NCI-H82 (cell line): ENCODE measurements at places on chromosomes 2 and 18.

GRCh38 chr2:187586011-187586641, 31.9 kb upstream of the TFPI start:
- DNase-seq = no peak

DNA sequence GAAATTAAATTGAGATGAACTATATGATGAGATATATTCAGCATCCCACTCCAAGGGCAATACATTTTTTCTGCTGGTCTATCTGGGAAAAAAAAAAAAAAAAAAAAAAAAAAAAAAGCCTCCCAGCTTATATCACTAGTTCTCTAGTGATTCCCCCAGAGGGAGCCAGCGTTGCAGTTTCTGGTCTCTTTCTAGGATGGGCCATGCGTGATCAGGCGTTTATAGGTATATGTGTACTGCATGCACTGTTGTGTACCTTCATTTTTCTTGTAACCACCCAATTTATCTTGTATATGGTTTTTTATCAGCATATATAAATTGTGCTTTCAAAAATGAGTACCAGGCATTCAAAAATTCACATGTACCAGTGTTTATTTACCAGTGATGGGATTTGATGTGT, 35.1 kb downstream of the DCDC2C start:
- peak; percentile 84 for DNase-seq

DNA sequence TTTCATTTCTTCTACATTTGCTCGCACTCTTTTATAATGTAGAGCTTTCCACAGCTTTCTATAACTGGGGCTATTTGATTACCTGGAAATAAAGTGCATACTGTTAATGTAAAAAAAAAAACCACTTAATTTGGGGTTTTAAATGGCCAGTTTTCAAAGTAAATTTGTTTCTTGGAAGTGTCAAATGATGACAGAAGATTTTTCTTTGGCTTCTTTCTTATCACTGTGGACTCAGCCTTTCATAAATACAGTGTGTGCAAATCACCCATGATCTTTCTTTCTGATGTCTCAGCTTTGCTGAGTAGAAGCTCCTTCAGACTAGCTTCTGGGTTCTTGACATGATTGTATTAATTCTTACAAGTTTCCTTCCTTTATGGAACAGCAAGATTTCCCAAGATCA, 525.6 kb downstream of the PARD3B start:
- DNase-seq = no peak

GRCh38 chr2:54638774-54639187, 84.7 kb upstream of the EML6 start:
- peak; percentile 93 for DNase-seq

- DNase-seq = peak; percentile 82
Measured at GRCh38 chr18:33440060-33441043, at the start of gene CCDC178. Gene CCDC178, minus strand, starts transcription at chr18:33440721. Its CDS starts 28,633 bp downstream, at chr18:33412088.

DNA sequence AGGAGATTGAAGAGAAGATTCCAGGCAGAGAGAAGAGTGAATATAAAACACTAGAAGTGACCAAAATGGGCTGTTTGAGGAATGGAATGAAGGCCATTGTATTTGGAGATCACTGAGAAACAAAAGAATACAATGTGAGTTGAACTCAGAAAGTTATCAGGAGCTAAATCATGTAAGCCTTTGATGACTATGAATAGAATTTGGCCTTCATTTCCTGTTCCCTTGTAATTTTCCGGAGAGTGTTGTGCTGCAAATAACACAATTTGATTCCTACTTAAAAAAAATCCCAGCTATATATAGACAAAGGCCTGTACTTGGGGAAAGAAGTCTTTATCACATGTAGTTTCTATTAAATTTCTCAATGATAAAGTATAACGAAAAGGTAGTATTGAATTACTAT, 33.7 kb upstream of the KYNU start:
- no peak for DNase-seq

DNA sequence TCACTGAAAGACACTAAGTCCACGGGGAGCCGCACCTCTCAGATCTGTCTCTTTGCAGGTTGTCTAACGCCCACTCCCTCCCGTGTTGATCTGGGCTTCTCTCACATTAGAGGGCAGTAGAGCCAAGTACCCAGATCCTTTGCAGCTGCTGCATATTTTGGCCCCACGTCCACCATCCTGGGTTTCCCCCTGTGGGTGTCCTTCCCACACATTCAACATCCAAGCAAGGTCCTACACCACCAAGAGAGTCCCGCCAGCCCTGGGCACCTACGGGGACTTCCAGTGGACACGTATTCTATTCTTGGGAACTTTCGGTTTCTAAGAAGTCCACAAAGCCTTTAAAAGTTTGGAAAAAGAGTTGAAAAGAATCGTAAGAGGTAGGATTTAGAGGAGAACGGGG, 116.6 kb downstream of the ATL2 start:
- DNase-seq = no peak

DNA sequence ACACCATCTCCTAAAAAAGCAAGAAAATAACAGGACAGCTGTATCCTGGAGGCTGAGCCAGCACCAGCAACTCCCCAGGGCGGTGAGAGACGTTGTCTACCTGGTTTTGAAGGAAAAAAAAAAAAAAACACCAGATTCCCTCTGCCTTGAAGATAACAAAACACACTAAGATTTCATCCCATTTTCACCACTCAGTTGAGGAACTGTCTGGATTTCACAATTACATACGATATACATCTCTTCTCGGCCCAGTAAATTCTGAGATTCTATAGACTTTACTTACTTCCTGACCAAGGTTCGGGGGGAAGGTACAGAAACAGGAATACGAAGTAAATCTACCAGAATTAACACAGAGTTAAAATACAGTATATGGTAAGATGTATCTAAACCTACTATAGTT, 8.5 kb downstream of the ZNF516 start:
- no peak for DNase-seq

DNA sequence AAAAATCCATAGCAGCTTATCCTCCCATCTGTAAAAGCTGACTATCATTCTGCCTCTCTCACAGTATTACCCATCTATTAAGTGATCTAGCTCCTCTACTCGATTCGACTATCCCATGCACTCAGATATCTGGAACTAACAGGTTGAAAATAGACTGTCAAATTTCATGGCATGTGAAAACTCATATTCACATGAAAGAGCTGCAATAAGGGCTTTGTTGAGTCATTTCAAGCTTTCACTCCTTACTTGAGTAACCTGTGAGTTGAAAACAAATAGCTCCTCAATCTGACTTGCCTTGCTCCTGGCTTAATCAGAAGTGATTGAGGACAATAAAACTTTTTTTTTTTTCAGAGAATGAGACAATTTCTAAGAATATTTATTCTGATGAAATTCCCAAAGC, 192.4 kb upstream of the ERBB4 start:
- DNase-seq = no peak

DNA sequence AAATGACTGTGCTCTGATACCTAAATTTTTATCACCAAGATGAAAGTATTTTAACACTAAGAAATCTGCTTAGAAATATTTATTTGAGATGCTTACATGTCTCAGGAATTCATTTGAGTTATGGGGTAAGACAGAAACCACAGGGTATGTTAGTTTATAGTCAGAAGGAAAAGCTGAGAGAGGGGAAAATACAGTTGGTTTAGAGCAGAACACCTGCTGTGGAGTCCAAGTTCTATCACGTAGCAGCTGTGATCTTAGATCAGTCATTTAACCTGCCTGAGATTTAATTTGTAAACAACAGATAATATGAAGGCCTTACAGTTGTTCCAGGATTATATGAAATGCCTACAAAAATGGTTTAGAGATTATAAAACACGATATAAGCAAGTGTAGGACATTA, 29.0 kb downstream of the PDE6D start:
- DNase-seq = no peak

- no peak for DNase-seq
Measured at GRCh38 chr2:8115456-8115855, 566.4 kb upstream of the ID2 start.

GRCh38 chr2:86107031-86107430, 996 bp downstream of the PTCD3 start:
- no peak for DNase-seq

DNA sequence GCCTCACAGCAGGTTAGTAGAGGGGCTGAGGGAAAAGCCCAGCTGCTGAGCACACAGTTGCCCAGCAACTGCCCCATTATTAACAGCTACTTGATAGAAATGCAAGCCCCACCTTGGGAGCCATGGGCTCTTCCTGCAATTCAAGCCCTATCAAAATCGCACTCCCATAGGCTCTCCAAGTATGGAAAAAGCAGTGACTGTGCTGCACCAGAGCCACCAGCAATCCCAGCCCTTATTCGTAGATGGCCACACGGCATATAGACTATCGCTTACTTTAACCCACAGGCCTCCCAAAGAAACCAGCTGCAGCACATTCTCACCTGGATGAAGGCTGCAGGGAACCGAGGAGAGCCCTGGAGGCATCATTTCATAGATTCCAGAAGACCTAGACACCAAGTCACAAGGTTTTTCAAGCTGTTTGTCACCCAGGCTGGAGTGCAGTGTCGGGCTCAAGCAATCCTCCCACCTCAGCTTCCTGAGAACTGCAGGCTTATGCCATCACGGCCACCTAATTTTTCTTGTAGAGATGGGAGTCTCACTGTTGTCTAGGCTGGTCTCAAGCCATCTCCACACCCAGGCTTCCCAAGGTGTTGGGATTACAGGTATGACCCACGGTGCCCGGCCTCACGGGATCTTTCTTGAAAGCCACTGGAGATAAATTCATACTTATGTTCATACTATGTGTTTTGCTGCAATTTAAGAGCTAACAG, 11.3 kb downstream of the NCL start:
- DNase-seq = peak; percentile 80

GRCh38 chr18:35519148-35519899, 21.6 kb upstream of the INO80C start:
- no peak for DNase-seq

DNA sequence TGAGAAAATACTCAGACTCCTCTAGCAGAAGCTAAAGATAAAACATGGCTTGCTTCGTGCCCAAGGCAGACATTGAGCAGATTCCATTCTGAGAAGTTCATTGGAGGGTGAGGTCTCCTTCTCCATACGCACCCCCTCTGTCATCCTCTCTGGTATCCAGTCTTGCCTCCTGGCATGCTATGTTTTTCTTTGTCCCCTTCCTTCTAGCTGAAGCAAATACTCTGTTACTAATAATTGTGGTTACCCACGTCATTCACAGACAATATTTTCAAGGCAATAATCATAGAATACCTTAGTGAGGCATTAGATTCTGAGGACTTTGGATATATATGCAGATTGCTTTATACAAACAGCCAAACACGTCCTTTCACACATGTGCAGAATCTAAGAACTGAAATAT, 66.2 kb upstream of the KLF7 start:
- no peak for DNase-seq

GRCh38 chr2:125224830-125225229, 1199.7 kb downstream of the CNTNAP5 start:
- DNase-seq = peak; percentile 24

DNA sequence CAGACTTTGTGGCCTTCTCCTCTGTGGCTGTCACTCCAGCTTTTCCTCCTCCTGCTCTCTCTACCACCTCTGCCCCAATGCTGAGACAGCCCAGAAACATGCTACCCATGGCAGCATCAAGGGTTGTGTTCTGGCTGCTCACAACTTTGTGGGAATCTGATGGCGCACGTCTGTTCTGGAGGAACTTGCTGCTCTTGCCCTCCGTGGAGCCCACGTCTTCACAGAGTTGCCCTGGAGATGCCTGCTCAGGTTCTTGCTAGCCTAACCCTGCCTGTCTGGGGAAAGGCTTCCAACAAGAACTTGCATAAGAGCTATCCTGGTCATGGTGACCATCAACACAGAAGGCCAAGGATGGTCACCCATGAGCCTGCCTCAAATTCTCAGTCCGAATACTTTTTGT, 237.4 kb downstream of the AFF3 start:
- DNase-seq = no peak

- DNase-seq = no peak
Measured at GRCh38 chr2:37875403-37875906, 49.6 kb upstream of the RMDN2 start.

- no peak for DNase-seq
Measured at GRCh38 chr2:85413592-85414420, 3.6 kb upstream of the CAPG start.

DNA sequence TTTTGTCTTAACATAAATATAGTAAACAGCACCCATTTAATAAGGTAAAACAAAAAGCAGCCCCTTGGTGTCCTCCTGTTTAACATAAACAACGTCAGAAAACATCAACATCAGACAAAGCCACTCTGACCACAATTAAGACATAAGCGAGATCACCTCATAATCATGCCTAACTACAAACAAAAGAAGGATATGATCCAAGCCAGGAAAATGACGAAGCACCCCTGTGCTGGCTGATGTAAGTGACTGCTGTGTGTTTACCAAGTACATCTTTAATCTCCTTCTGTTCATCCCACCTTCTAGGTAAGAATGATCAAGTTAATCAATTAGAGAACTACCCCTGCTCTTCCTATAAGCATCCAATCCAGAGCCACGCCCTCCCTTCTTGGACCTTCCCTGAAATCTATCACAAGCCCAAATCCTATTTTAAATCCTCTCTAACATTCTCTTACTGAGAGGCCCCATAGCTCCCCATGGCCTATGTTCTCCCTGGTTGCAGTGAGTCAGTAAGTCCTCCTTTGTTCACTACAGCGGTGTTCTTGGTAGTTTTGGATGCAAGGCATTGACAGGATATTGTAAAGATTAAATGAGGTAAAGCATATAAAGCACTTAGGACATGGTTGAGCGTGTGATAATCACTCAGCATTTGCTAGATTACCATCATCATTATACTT, 424.2 kb downstream of the TSN start:
- DNase-seq = peak; percentile 99

GRCh38 chr2:207233731-207234130, 68.0 kb upstream of the KLF7 start:
- DNase-seq = no peak

DNA sequence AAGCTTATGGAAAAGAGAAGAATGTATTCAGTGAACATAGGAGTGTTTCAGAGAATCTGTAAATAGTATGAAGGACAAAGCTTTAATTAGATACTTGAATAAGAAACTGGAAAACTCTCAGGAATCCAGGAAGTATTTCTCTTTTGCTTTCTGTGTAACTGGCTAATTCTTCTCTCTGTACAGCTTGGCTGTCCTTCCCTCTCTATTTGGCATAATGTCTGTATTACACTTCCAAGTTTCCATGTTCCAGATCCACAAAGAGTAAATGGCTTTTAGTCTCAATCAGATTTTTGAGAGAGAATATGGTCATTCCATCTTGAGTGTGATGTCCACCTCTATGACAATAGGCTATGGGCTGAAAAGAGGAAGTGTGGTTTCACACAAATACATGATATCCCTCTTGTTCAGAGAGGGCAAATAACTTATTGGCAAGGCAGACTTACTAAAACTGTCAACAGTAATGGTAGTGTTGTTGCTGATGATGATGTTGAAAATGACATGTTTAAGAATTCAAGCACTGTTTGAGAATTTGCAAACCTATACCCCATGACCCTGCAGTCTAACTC, 129.2 kb upstream of the ERBB4 start:
- DNase-seq = no peak

GRCh38 chr2:197437380-197437779, 2.6 kb upstream of the SF3B1 start:
- DNase-seq = no peak

DNA sequence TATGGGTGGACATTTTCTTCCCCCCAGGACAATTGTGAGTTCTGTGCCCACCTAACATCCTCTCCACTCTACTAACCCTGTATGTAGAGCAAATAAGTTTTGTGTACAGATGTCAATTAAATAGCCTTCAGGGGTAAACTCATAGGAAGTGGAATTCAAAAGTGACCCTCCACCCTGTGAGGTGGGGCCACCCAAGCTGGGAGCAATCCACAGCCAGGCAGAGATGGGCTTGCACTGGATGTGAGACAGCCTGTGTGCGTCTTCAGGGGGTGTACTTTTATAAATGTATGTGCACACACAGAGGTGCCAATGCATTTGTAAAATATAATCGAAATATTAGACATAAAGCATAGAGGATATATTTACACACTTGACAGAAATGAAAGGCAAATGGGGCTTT, 33.1 kb upstream of the ATP6V1B1 start:
- DNase-seq = no peak

- DNase-seq = no peak
Measured at GRCh38 chr18:44520981-44521667, 159.6 kb upstream of the SETBP1 start.
